ENCODE measurements at places on chromosomes 6 and 20.

DNA sequence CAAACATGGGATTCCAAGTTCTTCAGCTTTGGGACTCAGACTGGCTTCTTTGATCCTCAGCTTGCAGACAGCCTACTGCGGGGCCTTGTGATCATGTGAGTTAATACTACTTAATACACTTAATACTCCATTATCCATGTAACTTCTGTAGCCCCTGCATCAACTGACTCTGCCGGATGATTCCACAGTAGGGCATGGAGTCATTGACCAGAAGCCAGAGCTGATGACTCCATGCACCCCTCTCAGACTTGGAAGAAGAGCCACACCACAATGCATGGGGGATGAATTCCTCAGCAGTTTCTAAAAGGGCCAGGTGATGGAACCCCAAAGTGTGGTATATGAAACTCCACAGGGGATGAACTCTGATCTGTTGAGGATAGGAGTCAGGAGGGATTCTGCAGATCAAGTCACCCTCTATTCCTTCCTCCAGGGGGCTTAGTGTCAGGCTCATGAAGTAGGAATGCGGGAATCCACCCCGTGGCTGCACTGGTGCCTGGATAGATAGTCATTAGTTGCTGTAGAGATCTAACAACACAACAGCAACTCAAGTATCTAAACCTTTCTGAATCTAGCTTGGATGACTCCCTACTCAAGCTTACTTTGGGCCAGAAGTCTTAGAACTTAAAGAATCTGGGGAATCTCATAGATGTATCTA lies 70.2 kb downstream of the GPR6 start:
- no peak for DNase-seq

DNA sequence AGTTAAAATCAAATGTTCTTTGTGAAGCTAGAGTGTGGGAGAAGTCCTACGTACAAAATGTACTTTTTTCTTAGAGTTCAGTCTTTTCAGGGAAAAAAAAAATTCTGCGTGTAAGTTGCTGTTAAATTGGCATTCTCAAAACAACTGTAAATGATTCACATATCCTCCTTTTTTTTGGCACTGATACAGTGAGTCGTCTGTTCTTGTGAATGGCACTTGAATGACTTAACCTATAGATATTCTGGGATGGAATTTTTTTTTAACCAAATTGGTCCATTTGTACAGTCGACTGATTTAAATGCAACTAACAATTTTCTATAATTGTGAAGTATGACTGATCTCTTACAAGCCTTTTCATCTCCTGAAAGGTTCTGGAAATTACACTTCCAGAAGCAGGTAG lies 5.5 kb upstream of the JAG1 start:
- DNase-seq = no peak

DNA sequence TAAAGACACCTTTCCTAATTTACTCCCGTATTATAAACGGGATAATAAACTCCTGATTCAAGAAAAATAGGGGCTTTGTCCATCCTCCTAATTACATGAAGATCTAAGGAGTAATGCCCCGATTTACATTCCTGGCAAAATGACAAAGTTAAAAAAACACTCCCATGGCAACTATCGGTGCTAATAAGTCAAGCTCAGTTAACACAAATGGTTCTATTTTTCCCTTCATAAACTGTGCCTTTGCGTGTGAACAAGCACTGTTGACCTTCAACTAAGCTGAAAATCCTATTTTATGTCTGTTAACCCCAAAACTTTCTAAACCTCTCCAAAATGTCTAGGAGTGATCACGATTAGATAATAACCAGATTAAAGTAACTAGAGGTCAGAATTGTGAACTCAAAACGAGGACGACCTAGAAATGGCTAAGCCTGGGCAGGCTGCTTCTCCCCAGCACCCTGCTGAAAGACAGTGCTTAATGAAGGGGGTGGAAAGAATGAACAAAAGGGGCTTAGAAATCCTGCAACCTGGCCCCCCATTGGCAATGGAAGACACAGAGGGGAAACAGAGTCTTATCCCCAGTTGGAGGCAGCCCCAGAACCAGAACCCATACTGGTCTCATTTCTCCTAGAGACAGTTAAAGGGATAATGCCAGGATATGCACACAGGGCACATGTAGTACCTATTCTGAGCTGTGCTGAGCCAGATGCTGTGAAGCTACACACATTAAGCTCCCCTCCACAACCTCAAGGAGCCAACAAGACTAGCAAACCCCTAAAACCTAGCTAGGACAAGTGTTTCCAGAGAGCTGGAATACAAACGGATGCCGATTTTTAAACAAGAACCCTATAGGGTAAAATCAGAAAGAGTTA lies 23.0 kb downstream of the SLC23A2 start:
- no peak for DNase-seq

- no peak for DNase-seq
These were observed 347.8 kb downstream of the CDKAL1 start for GRCh38 chr6:20882014-20882413.

DNA sequence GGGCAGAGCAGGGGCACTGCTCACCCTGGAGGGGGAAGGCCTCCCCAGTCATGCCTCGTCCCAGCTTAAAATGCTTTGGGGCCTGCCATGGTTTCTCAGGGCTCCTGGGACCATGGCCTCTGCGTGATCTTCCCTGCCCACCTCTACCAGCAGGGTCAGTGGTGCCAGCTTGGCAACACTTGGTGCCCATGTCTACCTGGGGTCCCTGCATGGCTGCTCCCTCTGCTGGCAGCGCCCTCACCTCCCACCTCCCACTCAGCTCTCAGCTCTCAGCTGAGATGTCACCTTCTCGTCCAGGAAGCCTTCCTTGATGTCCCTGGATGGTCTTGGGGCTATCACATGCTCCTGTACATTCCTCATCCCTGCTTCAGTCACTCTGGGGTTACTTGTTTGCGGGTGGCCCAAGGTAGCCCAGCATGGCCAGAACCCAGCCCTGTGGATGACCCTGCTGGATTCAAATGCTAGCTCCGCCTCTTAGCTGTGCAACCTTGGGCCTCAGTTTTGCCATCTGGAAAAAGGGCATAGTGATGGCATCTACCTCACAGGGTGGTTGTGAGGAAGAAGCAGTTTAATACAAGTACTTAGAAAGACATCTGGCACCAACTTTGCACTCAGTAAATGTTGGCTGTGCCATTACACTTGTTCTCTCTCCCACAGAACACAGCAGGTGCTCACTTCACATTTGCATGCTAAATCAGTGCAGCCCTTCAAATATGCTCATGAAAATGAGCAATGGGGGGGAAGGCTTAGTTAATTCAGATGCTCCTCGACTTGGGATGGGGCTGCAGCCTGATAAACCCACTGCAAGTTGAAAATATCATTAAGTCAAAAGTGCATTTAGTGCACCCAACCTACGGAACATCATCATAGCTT lies 53.5 kb upstream of the PTPN1 start:
- DNase-seq = no peak

DNA sequence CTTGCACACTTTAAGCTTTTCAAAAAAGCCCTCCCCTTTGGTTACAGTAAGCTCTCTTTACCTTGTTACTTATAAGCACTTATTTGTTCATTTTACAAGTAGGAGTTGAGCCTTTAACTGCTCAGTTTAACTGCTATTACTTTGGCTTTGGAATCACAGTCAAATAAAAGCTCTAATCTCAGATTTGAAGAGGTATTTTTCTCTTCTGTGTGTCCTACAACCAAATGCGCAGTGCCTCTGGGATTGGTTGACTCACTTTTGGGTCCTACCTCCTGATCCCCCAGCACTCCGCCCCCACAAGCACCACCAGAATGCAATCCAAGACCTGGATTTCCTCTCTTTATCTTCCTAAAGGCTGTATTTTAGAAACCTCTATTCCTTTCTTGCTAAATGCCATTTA lies 2.5 kb downstream of the NCOA7 start:
- DNase-seq = no peak

DNA sequence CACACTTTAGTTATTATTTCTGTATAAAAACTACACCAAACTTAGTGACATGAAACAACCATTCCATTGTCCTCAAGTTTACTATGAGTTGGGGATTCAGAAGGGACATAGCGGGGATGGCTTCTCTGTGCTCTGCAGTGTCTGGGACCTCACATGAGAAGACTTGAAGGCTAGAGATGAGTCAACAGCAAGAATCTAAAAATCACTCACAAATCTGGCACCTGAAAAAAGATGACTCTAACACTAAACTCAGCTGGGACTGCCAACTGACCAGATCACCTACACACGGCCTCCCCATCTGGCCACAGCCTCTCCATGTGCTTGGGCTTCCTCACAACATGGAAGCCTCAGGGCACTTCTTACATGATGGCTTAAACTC lies 63.0 kb upstream of the EYA2 start:
- no peak for DNase-seq

GRCh38 chr6:72946774-72947173 lies 278.5 kb downstream of the KHDC1L start:
- DNase-seq = no peak

DNA sequence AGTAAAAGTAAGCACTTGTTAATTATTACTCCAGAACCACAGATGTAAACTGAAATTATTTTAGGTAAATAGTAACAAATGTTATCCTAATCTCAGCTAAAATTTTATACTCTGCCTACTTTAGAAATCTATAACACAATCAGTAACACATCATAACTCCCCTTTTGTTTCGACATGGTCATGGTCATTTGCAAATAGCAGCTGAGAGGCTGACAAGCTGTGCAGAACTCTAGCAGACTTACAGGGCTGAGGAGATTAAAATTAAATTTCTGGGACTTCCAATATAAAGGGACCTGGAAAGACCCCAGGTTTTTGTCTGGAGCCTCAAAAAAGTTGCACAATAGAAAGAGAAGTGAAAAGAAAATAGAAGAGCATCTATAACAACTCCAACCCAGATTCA lies 88.8 kb downstream of the PRL start:
- DNase-seq = no peak

DNA sequence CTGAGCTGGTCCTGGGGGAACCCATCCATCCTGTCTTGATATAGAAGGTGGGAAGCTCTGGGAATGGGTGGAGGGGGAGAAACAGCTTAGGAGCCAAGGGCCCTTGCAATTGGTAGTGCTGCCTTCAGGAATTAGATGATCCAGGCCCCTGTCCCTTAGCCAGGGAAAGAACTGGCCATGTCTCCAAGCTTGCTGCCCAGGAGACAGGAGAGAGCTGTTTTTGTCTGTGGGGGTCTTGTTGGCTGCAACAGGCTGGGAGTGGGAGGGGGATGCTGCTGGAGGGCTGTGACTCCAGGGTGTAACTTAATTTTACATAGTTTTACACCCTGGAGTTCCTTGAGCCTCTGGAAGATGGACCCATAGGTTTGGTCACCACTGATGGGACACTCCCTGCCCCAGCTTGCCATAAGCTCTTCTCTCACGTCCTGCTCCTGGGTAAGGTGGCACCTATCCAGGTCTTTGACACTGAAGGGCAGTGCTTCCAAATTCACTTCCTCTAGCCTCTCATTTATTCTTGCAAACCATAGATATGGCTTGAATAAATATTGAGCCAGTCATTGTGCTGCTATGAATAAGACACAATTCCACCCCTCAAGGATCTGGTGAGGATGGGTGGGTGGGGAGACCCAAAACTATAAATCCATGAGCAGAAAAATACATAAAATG lies 16.8 kb downstream of the VEGFA start:
- no peak for DNase-seq

GRCh38 chr6:131741688-131742393 lies 31.0 kb upstream of the CTAGE9 start:
- DNase-seq = no peak

DNA sequence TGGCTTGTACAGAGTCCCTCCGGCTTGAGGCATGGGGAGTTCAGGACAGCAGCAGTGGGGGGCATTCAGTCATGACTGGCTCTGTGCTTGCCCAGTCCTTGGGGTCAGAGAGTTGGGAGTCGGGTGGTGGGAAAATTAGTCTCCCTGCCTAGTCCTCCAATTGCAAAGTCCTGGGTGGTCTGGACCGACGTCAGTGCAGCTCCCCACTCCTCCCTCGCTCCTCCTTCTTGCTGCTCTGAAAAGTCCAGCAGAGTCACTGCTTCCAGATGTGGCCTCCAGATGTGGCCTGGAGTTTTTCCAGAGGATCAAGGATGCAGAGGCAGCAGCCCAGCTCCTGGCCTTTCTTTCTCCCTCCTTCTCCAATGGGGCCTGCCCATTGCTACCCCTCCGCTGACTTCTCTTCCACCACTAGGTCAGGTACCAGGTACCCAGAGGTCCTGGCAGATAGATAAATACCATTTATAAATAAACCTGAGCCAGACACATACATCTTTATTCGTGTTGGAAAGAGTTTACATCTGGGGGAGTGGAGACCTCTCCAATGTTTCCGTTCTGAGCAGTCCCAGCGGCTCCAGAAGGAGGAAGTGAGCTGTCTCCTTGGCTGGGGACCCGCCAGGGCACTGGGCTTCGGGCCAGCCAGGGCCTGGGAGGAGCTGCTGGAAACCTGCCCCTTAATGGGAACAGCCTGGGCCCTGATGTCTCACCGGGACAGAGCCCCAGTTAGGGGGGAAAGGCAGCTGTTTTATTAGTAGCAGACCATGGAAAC lies 49.0 kb upstream of the RNF24 start:
- peak; percentile 35 for DNase-seq

- no peak for DNase-seq
These were observed 64.4 kb downstream of the FILIP1 start for GRCh38 chr6:75429061-75429703.

GRCh38 chr6:57822896-57823358 lies 505.5 kb downstream of the PRIM2 start:
- no peak for DNase-seq

Measured in posterior cingulate gyrus (tissue), 11 donors.